ENCODE measurements at places on chromosomes 5 and 9. TPM values are rescaled to one million over a fixed set of nuclear protein-coding genes. Genes with fewer than 3 reads are reported as not detected.

Gene TAF11L5
- not detected for total RNA-seq

DNA sequence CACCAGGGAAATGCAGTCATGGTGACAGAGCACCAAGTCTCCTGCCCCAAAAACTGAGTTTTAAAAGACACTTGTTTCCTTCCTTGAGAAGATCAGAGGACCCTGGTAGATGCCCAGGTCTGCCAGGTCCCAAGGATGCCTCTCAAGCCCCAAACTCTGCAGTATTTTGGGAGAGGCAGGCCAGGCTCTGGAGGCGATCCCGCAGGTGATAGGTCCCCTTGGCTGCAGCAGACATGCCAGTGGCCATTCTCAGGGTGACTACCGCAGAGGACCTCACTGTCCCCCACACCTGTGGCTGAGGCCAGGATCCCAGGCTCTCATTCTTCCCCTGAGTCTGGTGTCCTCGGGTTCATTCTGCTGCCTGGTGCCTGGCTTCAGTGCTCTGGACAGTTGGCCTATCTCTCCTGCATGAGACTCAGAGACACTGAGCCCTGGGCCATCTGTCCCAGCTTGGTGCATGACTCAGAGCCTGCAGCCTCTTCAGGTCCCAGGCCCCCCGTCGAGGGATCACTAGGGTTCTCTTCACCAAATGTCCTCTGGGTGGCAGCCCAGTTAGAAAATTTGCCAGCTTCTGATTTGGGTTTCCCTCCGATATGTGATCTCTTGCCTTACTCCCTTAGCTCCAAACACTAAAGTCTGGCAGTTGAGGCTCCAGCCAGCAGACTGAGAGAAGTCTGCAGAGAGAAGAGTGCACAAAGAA lies 59.7 kb upstream of the GARNL3 start:
- DNase-seq: no peak

GRCh38 chr9:71910650-71911060 lies 338 bp downstream of the ABHD17B start:
- no peak for DNase-seq

GRCh38 chr5:139660923-139661814 lies 13.0 kb downstream of the CXXC5 start:
- no peak for DNase-seq

DNA sequence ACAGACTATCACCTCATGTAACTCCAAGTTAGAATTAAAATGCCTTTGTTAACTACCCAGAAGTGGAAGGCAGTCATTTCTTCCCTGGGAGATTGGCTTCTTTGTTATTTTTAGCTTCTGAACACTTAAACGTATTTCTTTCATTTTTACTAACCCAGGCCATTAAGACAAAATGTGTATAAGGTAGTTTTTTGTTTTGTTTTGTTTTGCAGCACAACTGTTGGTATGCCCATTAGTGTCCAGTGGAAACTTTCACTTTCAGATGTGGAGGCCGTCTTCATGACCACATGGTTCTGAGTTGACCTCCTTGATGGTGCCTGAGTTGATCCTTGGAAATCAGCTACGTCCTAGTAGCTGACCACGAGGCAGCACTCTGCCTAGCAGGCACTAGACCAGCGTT lies 264.6 kb upstream of the ZNF608 start:
- DNase-seq: no peak

Measured in T-cell (primary cell).